ENCODE measurements at places on chromosomes 7 and 10.
A peak's percentile ranks its signal among the peaks of the same experiment; 100 is the strongest.

- peak; percentile 99 for DNase-seq
These were observed 142.7 kb downstream of the ELFN1 start for GRCh38 chr7:1812509-1813393.

DNA sequence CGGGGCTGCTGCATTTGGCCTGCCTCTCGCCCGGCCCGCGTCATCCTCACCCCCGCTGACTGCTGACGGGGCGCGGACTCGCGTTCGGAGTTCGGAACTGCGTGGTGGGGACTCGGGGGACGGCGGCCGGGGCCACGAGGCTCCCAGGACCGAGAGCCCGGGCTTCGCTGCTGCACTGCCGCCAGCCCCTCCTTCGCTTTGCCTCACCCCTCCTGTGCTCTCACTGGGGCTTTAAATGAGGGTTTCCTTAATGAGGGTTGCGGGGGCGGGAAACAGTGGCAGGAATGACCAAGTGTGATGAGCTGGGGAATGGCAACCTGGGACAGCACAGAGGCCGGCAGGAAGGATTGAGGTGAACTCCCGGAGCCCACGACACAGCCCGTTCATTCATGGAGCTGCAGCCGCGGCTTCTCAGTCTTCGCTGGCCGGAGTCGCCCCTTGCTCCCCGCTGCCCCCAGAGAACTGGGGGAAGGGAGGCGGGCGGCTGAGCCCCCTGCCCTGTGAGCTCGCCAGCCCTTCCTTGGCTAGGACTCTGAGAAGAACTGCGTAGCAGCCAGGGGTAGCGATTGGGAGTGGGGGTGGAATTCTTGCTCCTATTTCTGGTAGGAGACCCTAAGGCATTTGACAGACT, 1.5 kb upstream of the LRRC4 start:
- DNase-seq, result no peak

DNA sequence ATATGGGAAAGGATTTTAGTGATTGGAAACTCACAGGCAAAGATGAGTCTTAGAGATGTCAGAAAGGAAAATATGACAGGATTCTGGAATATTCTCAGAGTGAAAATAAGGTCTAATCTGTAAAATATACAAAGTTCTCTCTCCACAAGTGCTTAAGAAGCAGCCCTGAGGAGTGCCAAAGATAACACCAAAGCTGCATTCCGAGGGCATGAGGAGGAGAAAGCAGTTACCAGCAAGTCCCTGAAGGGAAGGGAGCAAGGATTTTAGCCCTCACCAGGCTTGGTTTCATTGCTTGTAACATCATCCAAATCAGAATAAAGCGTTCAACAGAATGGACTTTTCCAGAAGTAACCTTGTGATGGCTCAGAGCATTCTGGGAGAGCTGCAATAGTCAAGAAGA, 31.4 kb upstream of the DLX6 start:
- DNase-seq, result no peak

DNA sequence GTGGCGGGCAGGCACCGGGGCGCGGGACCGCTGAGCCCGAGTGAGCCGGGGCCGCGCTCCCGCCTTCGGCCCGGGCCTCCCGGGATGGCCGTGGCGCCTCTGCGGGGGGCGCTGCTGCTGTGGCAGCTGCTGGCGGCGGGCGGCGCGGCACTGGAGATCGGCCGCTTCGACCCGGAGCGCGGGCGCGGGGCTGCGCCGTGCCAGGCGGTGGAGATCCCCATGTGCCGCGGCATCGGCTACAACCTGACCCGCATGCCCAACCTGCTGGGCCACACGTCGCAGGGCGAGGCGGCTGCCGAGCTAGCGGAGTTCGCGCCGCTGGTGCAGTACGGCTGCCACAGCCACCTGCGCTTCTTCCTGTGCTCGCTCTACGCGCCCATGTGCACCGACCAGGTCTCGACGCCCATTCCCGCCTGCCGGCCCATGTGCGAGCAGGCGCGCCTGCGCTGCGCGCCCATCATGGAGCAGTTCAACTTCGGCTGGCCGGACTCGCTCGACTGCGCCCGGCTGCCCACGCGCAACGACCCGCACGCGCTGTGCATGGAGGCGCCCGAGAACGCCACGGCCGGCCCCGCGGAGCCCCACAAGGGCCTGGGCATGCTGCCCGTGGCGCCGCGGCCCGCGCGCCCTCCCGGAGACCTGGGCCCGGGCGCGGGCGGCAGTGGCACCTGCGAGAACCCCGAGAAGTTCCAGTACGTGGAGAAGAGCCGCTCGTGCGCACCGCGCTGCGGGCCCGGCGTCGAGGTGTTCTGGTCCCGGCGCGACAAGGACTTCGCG, 534 bp downstream of the FZD9 start:
- DNase-seq, result peak; percentile 63

GRCh38 chr10:131961777-131962662, 19.7 kb downstream of the BNIP3 start:
- peak; percentile 47 for DNase-seq

DNA sequence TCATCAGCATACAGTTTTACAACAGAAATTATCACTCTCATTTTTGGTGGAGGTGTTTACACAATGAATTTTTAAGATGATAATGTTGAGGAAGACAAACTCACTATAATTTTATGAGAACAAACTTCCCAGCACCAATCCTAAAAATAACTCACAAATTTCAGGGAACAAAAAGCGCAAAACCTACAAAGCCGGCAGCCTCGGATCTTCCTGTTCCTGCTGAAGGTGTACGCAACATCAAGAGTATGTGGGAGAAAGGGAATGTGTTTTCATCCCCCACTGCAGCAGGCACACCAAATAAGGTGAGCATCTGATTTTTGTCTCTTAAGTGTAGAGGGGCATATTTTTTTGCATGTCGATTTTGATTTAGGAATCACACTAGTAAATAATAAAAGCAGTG, 26.5 kb upstream of the AGBL3 start:
- DNase-seq, result no peak

- DNase-seq, result no peak
These were observed 10.4 kb downstream of the PMPCB start for GRCh38 chr7:103307503-103308231.

- DNase-seq, result no peak
These were observed 57.2 kb downstream of the CREB5 start for GRCh38 chr7:28469562-28469961.

DNA sequence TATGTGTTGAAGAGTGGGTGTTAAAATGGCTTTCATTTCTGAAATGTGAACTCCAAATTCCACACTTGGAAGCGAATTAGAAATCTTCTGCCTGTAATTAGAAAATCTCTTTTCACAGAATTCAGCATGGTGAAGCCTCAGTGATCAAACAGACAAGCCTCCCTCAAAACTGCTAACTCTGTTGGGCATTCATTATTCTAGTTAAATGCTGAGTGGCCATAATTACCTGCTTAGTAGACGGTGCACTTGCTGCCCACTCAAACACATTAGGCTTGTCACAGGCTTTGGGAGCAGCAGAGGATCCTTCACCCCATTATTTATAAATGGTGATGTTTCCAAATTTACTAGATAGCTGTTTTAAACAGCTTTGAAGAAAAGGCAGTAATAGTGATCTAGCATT, 177.2 kb upstream of the PCLO start:
- no peak for DNase-seq

Measured in NCI-H82 (cell line).